Activated CD4-positive, alpha-beta T cell treated with anti-CD3 and anti-CD28 coated beads for 24 hours (primary cell): ENCODE measurements at places on chromosomes 5 and 9.

DNA sequence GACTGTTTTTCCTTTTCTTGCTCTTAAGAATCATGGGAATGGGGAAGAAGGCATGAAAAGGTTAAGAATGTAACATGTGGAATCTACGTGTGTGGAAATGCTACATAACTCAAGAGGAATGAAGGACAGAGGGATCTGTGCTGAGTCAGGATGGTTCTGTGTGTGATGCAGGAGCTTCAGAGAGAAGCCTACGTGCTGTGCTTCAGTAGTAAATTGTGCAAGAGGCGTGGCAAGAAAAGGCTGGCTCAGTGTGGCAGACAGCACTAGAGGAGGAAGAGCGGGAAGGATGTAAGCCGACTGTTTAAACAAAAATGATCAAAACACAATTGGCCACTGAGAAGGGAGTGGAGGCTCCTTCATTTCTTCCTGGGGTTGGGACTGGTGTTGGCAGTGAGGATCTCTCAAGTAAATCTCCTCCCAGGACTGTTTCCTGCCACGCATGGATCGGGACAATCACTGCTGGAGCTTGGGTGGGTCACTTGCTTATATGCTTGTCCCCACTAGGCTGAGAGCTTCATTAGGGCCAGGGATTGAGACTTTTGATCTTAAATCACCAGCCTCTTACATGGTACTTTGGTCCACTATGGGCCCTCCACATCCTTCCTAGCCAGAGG lies 59.4 kb upstream of the BASP1 start:
- DNase-seq: no peak

- no peak for DNase-seq
Measured at GRCh38 chr5:31229266-31229665, 35.8 kb downstream of the CDH6 start.

DNA sequence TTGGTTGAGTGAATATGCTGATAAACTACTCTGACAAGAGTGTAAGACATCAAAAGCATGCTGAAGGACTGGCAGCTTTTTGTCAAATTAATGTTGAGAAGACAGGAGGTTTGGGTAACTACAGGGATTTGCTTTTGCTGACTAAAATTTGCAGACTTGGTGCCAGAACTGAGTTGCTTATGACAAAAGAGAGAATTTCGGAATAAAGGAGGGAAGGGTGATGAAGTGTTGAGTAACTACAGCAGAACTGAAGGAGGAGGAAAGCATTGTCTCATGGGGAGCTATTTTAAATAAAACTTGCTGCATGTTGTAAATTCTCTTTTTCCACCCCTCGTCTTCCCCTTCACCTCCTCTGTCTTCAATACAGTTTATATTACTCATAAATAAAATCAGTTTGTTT lies 296.1 kb downstream of the YTHDC2 start:
- DNase-seq: no peak

DNA sequence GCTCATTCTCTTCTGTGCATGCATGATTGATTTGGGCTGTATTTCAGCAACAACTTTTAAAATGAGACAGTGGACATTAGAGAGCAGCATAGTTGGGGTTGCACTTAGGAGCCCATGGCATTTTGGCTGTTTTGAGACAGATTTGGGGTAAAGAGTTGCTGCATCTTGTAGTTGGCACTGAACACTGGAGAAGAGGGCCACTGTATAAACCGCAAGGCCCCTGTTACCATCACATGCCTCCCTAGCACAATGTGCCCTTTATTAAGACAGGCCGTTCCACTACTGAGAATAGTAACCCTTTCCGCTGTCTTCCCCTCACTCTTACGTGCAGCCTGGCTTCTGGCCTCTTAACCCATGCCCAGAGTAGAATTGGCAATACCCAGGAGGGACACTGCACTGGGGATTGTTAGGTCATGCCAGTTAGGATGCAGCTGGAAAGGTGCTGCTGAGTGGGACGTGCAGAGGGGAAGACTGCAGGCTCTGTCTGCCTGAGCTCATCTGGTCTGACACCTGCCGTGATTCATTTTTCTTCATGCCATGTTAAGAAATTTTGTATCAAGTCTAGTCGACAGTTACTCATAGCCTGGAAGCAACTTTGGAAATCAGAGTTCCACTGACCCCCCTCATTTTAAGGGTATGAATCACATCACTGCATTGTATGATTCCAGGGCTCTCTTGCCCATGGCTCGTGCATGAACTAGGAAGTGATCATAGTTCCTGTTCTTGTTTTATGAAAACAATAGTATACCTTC lies 146.9 kb upstream of the DMRT1 start:
- no peak for DNase-seq

DNA sequence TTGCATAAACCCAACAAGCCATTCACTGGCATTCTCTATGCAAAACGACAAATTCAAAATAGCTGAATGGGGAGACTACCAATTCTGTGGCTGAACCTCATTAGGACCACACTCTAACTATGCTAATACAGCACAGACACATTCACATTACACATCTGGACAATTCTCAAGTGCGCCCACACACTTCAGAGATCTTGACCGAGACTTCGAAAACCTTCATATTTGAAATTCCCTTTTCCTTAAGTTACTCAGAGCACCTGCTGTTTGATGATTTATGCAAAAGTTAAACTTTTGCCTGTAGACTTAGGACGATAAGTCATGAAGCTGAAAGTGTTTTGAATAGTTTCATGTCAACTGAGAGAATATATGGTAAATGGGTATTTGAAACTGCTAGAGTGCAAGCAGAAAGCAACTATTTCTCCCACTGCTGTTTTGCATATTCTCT lies 111.9 kb downstream of the FBN2 start:
- DNase-seq: no peak

- DNase-seq: no peak
Measured at GRCh38 chr9:69577123-69577522, 95.0 kb downstream of the APBA1 start.

- no peak for DNase-seq
Measured at GRCh38 chr9:95488954-95489353, 27.8 kb downstream of the PTCH1 start.

DNA sequence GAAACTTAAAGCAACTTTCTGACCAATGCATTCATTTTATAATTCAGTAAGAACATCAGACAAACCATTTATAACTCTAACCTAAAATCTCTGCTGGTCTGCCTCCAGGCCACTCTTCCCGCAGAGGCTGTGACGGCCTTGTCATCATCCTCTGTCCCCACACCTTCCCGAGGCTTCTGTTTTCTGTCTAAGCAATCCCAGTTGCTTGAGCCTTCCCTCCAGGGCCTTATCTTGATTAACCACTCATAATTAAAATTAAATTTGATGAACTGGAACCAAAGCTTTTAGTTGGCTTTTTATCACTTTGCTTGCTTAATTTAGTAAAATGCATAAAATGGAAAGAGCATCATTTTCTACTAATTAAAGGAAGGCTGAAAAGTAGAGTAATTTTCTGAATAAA lies 312.4 kb downstream of the DIRAS2 start:
- DNase-seq: no peak

DNA sequence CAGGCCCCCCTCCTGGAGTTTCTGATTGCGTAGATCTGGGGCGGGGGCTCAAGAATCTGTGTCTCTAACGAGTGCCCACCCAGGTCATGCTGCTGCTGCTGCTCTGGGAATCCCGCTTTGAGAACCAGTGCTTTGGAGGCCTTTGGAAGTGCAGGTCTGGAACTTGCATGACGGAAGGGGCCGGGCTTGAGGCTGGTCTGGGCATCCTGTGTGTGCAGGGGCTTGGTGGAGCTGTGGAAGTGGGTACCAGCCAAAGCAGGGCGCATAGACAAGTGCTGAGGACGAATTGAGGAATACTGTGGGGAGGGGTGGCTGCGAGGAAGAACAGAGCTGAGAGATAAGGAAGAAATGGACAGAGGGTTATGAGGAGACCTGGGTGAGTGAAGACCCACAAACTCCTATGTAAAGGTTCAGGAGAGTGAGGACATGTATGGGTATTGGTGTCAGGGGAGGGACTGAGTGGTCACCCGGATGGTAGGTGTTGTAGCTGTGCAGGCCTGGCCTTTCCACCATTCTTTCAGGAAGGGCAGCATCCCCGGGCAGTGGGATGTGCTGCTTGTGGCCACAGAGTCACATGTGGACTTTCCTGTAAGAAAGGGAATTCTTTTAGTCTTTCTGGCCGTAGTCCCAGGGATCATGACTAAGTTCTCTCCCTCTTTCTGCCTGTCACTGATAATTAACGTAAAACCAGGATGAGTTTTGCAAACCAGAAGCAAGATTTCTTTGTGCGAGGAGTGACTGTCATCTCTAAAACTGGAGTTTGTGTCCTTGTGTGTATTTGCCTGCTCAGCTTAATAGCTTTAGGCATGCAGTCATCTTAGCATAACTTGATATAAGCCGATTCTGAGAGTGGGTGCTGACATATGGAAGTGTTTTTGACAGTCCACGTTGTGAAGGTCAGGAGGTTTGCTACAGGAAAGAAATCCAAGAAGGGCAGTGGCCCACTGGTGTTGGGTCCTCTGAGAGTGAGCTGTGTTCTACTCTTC lies 43.3 kb upstream of the TJP2 start:
- no peak for DNase-seq

GRCh38 chr9:136624184-136624951 lies 38.3 kb upstream of the EGFL7 start:
- DNase-seq: no peak

- DNase-seq: no peak
Measured at GRCh38 chr5:2537378-2538145, 213.9 kb downstream of the IRX2 start.

GRCh38 chr9:21817176-21817575 lies 14.7 kb downstream of the MTAP start:
- no peak for DNase-seq

GRCh38 chr5:159444441-159445082 lies 114.3 kb upstream of the IL12B start:
- DNase-seq: peak; percentile 10

DNA sequence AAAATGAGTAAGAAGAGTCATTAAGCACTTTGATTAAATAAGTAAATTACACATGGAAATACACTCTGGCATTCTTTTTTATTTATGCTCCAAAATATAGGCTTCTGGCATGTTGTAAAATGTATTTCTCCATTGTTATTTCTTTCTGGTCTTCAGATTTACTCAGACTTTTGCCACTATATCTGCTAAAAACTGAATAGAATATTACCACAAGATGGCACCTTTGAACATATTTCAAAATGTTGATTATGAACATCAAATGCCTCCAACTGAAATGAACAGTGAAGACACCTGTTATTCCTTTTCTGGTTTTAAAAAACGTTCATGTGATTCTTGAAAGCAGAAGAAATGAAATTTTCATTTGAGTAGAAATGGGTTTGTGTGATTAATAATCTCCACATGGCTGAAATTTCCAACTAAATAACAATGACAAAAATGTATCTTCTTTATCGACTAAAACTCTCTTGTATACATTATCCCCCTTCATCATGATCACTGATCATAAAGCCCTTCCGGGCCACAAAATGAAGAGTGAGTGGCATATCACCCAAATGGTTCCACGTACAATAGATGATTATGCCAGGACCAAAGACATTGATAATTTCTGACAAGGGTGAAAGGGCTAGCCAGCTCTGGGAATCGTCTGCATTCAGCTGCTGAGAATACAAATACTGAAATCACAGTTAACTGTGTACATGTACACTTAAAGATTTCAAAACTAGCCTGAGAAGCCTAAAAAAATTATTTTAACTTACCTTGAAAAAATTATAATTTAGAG lies 23.8 kb downstream of the TYRP1 start:
- no peak for DNase-seq

GRCh38 chr5:172407241-172407691 lies 47.1 kb downstream of the SH3PXD2B start:
- DNase-seq: no peak

DNA sequence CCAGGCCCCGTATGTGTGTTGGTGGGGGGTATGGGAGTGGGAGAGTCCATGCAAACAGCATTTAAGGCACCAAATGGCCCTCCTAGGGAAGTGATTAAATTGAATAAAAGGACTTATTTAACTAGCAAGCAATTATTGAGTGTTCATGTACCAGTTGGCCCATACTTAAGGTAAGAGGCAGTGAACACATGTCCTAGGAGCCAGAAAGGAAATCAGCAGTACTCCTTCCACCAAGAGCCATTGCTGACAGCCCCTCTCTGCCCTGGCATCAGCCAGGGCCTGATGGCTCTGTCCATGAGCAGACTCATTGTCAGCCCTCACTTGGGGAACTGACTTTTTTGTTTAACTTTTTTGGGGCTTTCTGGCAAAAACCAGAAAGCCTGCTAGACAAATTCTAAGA lies 10.4 kb upstream of the SHROOM1 start:
- no peak for DNase-seq

DNA sequence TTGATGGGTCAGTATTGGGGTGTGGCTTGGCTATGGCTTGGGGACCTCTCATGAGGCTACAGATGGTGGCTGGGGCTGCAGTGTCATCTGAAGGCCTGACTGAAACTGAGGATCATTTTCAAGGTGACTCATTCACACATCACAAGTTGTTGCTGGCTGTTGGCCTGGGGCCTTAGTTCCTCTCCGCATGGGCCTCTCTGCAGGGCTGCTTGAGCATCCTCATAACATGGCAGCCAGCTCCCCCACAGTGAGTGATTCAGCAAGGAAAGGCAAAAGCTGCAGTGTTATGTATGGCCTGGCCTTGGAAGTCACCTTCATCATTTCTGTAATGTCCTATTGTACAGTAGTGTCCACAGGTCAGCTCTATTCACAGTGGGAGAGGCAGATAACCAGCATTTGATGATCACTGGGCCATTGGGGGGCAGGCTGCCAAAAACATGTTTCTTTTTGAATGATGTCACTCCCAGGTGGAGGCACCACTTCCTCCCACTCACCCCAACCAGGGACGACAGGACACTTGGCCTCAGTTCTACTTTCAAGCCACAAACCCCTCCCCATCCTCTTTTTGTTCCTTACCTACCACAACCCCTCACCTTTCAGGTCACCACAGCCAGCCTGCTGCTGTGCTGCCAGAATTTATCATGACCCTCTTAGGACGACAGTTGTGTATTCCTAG lies 14.4 kb downstream of the FGD3 start:
- no peak for DNase-seq

DNA sequence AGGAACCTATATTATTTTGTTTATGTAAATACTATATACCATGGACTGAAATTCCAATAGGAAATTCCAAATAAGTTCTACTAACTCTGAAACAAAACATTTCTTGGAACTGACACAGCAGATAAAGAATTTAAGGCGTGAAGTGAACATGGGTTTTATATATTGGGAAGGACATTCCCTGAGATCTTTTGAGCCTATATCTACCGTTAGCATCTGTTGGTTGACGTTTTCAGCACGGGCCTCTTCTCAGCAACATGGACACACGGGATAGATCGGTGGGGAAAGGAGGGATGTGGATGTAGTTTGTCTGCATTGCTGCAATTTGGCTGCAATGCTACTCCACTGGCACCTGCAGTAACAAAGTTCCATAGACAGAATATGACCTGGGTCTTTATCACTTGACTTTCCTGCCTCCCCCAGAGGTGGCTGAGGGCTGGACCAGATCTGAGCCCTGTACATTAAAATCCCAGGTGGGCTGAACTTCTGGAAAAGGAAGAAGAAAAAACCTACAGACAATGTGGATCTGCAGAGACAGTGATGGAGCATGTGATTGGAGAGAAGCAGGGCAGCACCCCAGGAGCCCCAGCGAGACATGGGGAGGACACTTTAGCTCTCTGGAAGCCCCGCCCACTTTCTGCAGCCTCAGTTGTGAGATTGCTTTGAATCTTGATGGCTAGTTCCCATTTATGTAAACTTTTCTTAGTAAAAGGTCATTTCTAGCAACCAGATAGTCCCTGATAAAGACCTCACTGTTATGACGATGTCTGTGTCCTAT lies 91.2 kb upstream of the CPEB4 start:
- DNase-seq: no peak

- no peak for DNase-seq
Measured at GRCh38 chr9:77832639-77833038, 184.5 kb upstream of the GNA14 start.
